ENCODE measurements at places on chromosomes 6 and 20.

DNA sequence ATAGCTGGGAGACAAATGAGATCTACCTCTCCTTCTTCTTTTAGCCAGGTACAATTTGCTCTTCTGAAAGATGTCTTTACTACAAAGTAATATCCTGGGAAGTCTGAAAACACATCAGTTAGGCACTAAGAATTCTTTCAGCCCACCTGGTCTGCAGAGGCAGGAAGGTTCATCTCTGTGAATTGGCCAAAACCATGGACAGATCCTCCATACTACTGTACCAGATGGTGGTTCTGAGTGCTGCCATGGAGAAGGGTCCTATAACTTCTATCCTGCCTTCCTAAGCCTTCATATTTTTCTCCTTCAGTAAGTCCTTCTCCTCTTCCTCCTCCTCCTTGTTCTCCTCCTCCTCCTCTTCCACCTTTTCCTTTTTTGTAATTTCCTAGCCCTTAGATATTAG lies 11.7 kb upstream of the PCSK2 start:
- no peak for DNase-seq

GRCh38 chr6:151098166-151098565 lies 141.6 kb upstream of the AKAP12 start:
- no peak for DNase-seq

- DNase-seq: no peak
These were observed 21.7 kb downstream of the MAP1LC3A start for GRCh38 chr20:34579979-34580940.

DNA sequence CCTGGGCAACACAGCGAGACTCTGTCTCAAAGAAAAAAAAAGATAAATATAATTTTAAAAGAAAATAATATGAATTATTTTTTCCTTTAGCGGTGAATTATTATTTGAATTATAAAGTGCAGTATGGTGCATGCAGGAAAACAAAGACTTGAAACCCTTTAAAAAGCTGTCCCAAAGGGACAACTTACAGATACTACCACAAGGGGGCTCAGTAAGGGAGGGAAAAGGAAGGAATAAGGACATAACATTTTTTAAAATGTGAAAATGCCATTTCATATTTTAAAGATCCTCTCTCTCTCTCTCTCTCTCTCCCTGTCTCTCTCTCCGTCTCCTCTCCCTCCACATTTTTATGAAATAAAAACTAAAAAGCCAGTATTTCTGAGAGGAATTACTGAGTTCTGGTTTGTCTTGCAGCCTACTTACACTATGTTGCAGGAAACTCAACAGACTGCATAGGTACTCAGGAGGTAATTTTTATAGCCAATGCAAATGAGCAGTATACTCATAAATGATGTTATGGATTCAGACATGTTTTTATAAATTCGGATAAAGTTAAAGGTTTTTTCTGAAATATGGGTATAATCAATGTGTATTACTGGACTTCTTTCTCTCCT lies 455.0 kb upstream of the GJE1 start:
- DNase-seq: peak; percentile 48

DNA sequence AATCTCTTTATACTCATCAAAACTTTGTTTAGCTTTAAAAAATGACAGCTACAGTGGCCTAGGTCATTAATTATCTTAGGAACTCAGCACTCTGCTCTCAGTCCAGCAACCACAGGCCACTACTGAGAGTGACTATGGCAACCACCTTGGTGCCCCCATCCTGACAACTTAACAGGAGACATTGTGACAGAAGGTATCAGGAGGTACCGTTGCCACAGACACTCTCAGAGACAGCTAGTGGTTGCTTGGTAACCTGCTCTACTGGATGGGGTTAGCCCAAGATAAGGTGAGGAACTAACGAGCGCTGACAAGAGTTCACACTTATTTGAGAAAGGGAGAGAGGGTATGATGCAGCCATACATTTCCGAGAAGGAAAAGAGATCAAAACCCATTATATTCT lies 76.1 kb upstream of the TFAP2D start:
- DNase-seq: no peak

- DNase-seq: no peak
These were observed 22.8 kb upstream of the PTPN1 start for GRCh38 chr20:50487397-50487796.

DNA sequence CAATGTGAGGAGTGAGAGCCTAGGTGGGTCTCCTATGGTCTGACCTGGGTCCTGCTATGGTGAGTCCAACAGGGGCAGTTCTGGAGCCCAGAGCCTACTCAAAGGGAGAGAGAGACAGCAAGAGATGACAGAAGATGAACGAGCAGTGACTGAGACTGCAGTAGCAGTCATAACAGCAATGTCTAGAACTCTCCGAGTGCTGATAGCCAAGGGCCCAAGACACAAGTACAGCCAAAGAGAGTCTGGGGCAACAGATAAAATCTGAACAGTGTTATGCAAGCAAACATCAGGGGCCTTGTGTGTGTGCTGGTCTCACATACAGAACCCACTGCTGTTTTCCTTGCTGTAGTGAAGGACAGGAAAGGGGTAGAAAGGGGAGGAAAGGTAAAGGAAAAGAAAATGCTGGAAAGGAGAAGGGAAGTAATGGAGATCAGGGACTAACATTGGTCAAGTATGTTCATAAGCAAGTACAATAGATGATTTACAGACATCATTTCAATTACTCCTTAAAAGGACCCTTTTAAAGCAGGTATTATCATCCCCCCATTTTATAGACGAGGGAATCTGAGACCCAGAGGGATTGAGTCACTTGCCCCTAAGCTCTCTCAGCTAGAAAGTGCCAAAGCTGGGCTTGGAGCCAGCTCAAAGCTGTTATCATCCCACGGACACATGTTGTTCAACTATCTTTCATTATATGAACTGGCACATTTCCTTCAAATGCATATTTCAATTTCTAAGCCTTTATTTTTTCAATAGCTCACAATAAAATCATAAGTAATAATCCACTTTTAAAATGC lies 182.3 kb upstream of the RAB32 start:
- peak; percentile 68 for DNase-seq
